ENCODE measurements at places on chromosomes 1 and 21.
A peak's percentile ranks its signal among the peaks of the same experiment; 100 is the strongest.

DNA sequence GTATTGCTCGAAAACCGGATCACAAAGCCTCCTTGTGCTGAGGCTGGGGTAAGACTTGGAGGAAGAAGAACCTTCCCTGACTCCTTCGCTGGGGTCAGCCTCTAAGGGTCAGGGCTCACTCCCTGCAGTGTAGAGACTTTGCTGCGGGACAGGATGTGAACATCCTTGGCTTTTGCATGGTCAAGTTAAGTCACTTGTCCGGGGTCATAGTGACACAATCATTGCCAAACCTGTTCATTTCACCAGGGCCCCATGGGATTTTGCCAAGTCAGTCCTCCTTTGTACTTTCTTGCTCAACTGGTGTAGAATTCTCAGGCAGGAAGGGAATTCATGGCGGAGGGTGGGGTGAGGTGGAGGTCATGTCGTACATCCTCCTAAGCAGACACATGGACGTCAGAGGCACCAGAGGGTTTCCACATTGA lies 24.7 kb upstream of the IL10 start:
- DNase-seq: no peak

DNA sequence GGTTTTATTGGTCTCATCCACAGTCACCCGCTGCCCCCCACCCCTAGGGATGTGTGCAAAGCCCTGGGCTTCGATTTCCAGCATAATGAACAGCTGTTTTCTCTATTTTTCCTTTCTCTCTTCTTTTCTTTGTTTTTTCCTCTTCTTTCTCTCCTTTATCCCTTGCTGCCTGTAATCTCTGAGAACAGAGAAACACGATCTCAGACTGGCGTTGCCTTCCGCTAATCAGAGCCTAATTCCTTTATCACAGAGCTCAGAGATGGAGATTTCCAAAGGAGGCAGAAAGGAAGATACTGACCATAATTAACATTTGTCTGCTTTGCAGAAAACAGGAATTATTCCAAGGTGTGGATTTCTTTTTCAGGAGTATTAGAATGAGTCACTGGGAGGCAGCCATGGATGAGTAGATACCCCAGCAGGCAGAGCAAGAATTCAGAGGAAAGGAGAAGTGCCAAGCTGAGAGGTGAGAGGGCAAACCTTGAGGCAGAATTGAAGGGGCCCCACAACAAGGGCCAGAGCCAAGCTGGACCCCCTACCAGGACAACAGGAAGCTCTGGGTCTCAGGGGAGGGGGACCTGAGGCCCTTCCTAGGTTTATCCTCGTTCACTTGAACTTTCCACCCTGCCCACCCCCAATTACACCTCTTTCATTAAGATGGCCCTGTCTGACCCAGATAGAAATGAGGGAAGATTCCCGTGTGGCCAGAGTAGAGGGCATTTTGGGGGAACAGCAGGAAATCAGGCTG lies 33.3 kb downstream of the MATN1 start:
- DNase-seq: peak; percentile 29

GRCh38 chr1:220233927-220234326 lies 38.3 kb downstream of the RAB3GAP2 start:
- DNase-seq: no peak

DNA sequence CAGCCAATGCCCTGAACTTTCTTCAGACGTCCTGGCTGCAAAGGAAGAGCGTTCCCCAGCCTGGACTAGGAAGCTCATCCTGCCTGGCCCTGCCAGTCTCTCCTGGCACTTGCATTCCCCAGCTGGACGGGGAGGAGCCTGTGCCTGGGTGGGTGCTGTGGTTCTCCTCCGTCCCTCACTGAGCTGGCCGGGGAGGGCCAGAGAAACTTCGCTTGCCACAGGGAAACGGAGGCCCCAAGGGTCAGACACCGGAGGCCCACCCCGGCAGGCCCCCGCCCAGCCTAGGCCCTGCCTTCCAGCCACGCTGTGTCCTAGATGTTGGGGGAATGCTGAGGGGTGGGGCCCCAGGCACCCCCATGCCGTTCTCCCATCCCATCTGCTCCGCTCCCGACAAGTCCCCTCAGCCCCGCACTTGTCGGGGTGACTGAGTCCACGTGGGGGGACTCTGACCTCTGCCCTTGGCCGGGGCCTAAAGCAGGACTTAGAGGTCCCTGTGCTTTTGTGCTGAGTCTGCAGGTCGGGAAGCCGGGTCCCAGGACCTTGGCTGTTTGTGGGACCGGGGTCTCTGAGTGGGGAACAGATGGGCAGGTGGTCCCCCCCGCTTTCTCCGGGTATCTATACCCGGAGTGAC lies 4.8 kb downstream of the FTCD start:
- no peak for DNase-seq

GRCh38 chr21:31923756-31924155 lies 50.9 kb downstream of the HUNK start:
- DNase-seq: no peak

DNA sequence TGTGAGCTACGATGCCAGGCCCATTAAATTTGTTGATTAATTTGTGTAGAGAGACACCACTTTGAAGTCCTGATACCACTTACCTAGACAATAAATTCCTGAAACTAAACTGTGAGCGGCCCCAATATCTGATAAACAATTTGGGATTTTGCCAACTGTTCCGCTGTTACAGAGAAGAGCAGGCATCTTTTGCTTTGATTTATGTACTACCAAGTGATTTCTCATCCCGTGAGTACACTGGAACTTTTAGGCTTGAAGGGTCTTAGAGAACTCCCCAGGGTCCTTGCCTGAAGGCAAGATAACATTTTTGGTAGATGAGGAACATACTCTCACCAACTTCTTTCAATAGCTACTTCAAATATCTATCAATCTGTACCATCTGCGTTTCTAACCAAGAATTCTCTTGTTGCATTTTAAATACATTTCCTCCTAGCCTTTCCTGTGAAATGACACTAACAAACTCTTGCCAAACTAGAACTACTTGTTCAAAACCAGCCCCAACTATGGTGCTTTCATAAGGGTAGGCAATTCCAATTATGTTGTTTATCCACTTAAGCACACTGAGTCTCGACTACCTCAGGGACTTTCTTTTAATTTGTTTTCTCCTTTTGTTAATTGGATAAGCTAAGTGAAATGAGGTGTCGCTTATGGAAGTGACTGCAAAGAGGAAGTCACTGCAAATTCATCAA lies 23.2 kb upstream of the SLC30A1 start:
- DNase-seq: no peak

DNA sequence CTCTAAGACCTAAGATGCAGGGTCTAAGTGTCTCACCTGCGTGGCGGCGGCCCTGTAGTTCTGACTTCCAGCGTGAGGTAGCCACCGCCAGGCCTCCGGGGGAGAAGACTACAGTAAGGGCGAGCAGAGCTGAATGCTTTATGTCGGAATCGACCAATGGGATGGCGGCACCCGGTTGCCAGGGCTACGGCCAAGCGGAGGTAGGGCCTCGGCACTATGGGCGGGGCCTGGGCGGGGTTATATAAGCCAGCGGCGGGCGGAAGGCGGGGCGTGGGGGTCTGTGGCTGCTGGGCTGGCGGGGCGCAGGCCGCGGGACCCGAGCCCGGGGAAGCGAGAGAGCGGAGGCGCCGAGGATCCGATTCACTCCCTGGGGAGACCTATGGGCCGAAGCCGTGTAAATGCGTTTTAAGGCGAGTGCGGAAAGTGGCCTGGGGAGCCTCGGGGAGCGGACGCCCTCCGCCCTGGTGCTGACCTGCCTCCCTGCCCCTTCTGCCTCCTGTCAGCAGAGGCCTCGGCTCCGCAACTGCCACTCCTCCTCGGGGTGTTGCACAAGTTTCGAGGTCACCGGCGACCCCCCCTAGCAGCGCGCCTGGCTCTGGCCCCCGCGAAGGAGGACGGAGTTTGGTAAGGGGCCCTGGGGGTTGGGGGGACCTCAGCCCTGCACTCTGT lies at the start of gene AZIN2:
TSS of gene AZIN2 (plus strand) at position 269 of the 669 bp plus-strand sequence. CDS start 1,097 bp downstream, outside the sequence.
- DNase-seq: peak; percentile 92

DNA sequence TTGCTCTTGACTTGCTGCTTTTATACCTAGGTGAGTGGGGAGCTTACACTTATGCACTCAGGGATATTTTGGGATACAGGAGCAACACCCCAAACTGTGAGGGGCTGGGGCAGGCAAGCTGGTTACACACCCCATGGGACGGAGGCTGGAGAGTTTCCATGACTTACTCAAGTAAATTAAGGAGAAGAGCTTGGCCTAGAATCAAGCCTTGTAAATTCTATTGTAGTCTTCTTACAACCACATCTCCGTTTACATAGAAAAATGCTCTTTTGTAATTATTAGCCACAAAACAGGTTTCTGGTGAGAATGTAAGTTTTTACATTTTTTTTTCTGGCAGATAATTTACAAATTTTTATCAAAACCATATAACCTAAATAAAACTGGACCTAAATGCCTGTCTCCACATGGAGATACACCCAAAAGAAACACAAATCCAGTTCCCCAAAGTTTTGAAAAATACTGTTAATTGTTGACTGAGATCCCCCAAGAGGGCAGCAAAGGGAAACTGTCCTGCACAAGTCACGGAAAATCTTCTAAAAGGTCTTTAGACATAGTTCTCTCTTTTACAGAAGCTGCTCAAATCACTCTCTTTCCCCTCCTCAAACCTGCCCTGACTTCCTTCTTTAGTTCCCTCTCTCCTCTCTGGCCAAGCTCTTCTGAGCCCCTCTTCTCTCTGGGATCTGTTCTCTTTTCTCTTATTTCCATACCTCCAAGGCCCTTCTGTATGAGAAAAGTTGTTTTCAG lies 134.0 kb downstream of the HIVEP3 start:
- no peak for DNase-seq

DNA sequence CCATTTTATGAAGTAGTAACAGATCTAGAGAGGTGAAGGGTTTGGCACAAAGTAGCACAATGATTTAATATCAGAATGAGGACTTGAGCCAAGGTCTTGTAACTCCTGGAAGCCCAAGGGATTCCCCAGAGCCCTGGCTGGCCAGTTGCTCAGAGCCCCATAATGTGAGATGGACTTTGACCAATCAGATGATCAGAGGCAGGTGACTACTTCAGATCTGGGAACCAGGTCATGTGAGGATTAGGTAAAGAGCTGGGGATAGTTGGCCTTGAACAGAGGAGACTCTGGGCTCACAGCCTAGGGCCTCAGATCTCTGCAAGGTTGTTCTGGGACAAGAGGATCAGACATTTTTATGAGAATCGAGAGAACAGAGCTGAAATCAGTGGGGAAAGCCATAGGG lies 18.9 kb downstream of the SHISAL2A start:
- no peak for DNase-seq

DNA sequence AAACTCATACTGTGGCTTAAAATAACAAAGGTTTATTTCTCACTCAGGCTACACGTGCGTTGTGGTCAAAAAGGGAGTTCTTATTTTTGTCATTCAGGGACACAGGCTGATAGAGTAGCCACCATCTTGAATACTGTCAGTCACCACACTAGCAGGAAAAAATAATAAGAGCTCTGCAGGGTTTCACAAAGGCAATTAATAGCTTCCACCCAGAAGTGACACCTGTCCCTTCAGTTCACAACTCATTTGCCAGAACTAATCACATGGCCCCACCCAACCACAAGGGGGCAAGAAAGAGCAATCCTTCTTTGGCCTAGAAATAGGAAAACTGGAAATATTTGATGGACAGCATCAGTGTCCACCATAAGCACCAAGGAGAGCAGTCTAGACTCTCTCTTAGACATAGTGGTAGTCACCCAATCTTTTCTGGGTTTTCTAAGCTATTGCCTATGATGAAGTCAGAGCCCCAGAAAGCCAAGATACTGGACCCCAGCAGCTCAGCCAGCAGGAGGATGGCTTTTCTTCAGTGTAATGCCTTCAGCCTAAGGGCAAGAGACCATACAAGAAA lies 8.2 kb downstream of the HAPLN2 start:
- DNase-seq: peak; percentile 73

DNA sequence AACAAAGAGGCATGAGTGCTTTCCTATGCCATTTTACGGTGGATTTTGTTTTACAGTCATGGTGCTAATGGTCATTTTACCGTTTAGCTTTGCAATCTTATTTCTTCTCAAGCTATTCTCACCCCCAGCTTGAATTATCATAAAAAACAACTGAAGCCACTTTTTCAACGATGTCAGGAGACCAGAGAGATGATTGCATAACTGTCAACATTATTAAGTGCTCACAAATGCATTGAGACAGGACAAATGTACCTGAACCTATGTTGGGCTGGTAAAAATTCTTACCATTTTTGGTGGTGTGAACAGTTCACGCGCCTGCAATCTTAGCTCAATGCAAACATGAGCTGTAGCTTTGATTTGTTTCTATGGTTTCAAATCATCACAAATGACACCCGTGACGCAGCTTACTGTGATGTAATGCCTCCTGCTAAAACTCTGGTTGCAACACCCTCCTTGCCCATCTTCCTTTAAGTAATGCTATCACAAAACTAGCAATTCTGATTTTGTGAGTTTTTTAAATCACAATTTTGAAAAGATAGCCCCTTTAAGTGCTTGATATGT lies 104.4 kb downstream of the UCHL5 start:
- DNase-seq: no peak

DNA sequence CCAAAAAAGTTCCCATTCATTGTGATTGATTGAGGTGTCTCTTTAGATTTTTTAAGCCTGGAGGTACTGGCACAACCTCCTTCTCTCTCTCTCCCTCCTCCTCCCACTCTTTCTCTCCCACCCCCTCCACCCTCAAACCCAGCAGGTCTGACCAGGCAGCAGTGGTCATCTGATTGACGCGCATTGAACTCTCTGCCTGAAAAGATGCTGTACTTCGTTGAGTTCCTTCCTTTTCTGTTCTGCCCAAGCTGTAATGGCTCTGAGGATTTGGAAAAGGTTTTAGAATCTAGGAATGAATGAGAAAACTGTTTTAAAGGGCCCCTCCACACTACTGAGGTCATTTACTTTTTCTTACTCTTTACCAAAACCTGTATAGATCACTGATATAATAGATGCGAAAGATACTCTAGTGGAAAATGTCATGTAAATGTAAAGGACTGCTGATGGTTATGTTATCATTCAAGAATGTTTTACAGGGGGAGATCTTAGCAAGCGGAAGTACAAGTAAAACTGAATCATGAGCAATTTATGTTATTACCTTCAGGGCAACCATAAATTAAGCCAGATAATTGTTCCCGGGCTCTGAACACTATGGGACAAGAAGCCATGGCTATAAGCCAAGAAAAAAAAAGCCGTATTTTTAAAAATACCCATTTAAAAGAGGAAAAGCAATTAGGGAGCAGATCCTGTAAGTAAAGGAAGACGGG lies 25.2 kb upstream of the DYRK1A start:
- DNase-seq: no peak

DNA sequence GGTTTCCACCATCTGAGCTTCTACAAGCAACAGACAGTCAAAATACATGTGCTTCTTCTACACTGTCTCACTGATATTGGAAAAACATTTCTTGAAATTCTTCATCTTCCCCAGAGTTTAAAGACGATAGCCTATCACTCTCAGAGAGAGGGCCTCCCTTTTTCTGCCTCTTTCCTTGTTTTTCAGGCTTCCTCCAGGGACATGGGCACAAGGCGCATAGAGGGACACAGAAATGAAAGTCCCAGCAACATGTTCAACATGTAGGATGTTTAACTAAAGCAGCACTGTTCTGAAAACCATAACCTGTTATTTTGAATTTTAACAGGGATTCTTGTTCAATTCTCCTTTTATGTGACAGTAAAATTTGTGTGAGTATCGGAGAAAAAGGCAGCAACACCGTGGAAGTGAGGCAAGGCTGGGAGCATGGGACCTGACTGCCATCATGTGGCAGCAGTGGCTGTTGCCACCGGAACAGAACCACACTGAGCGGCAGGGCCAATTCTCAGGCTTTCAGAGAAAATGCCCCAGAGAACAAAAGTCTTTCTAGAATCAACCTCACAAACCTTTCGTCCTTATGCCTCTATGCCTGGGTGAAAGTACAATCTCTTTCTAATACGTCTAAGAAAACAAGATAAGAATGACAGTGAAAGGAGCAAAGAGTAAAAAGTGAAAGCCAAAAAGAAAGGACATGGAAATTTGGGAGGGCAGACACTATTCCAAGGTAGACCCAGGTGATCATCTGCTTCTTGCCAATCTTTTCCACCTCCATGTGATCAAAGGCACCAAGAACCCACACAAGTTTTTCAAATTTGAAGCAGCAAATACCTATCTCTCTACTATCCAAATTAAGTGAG lies 54.5 kb downstream of the PCNX2 start:
- peak; percentile 41 for DNase-seq
